ENCODE measurements at places on chromosomes 2 and 18. TPM values are rescaled to one million over a fixed set of nuclear protein-coding genes. Genes with fewer than 3 reads are reported as not detected.

The TANC1 gene
- total RNA-seq: 12.9 TPM

The GALNT3 gene
- total RNA-seq: 2.0 TPM

The UPP2 gene
- not detected for total RNA-seq

The VWA3B gene
- total RNA-seq: not detected

The GPC1 gene
- total RNA-seq: 18.6 TPM

The IGFBP5 gene
- total RNA-seq: 392 TPM

DNA sequence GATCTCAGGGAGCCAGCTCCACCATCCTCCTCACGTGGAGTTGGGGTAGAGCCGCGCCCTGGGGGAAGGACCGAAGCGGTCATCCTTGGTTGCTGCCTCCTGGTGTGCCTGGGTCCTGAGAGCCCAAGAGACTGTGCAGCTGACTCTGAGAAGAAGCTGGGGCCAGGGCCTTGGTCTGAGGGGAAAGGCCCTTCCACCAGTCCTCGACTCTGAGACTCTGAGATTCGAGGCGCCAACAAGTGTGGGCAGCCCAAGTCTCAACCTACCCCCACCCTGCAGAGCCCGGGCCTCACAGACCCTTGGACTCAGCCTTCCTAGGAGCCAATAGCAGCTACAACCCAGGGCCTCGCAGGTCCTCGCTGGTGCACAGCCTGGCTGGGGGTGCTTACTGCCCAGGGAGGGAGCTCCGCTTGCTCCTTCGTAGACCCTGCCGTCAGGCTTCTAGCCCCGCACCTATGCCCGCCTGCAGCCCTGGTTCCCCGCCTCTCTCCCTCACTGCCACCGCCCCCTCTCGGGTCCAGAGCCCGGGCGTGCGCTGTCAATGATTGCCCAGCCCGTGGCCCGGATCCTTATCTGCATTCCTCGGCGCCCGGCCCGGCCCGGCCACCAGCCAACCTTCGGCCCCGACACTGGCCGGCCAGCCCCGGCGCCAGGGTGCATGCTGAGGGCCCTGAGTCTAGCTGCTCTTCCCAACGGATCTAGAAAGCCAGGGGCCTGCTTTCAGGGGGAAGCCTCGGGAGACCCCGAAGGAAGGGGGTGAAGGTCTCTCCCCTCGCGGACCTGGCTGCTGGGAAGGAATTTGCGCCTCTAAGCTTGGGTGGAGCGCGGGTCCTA lies 2.0 kb downstream of the IHH start:
- H3K27me3 ChIP-seq: peaks cover 95% of the 10 kb centered on the region
- no peaks in the 10 kb centered on the region for H3K36me3 ChIP-seq
- no peak overlapping the region for H3K4me3 ChIP-seq
- no peak overlapping the region for H3K27ac ChIP-seq
- H3K4me1 ChIP-seq: peaks cover 6% of the 10 kb centered on the region
- DNase-seq: no peak

DNA sequence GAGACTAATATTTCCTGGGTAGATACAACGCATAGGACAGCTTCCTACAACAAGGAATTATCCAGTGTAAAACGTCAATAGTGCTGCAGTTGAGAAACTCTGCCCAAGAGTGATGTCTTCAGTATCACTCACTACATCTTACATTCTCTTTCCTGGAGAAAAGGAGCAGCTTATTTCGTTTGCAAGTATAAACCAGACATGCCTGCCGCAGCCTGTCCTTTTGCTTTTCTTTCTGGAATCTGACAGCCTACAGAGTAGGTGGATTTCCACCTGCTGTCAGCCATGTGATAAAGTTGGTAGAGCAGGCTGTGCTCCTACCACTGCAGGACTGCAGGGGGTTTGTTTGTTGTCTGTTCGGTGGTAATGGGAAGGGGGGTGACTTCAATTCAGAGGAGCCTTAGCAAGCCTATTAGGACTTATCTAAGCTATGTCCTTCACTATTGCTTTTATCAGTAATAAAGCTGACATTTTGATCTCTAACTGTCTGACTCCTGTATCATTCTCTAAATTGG lies 439.1 kb downstream of the GRB14 start:
- H3K4me3 ChIP-seq: no peak overlapping the region
- no peaks in the 10 kb centered on the region for H3K27me3 ChIP-seq
- H3K27ac ChIP-seq: no peak overlapping the region
- H3K36me3 ChIP-seq: no peaks in the 10 kb centered on the region
- no peak for DNase-seq
- no peaks in the 10 kb centered on the region for H3K4me1 ChIP-seq

DNA sequence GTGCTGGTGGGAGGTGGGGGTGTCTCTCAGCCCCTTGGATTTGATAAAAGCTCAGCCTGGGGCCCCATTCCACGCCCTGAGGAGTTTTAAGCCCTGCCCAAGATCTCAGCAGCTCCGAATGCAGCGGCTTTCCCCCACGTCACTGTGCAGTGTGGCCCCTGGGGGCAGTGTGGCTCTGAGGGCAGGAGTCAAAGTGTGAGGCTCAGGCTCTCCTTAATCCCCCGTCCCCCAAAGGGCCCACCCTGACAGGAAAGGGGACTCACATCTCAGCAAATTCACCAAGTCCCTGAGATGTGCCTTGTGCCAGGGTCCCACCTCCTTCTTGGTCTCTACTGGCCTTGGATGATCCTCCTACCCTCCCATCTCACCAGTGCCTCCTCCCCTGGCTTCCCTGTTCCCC lies 25.2 kb downstream of the NPPC start:
- DNase-seq: no peak
- H3K4me1 ChIP-seq: no peaks in the 10 kb centered on the region
- no peaks in the 10 kb centered on the region for H3K36me3 ChIP-seq
- H3K27ac ChIP-seq: no peak overlapping the region

DNA sequence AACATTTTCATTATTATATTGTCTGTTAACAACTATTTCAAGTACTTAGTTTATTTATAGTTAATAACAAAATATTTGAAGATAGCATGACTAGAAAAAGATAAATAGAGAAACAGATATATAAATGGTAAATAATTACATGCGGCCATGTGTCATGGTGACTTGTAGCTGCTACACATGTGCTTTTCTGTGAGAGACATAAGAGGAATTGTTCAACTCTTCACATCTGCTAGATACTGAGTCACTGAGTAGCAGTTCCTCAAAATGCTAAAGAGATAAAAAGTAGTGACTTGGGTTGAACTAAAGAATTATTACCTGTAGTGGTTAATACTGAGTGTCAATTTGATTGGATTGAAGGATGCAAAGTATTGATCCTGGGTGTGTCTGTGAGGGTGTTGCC lies 37.5 kb upstream of the SCN9A start:
- H3K36me3 ChIP-seq: no peaks in the 10 kb centered on the region
- no peaks in the 10 kb centered on the region for H3K27me3 ChIP-seq
- no peak overlapping the region for H3K27ac ChIP-seq
- peaks cover 4% of the 10 kb centered on the region for H3K4me1 ChIP-seq
- no peak overlapping the region for H3K4me3 ChIP-seq

- H3K36me3 ChIP-seq: no peaks in the 10 kb centered on the region
- peaks cover 4% of the 10 kb centered on the region for H3K4me1 ChIP-seq
These were observed 25.9 kb upstream of the RFX8 start for GRCh38 chr2:101500860-101501259.

- DNase-seq: no peak
- no peaks in the 10 kb centered on the region for H3K27me3 ChIP-seq
- H3K4me3 ChIP-seq: no peak overlapping the region
- H3K4me1 ChIP-seq: peaks cover 24% of the 10 kb centered on the region
These were observed 120.8 kb downstream of the MEIS1 start for GRCh38 chr2:66555501-66556324.

- no peaks in the 10 kb centered on the region for H3K36me3 ChIP-seq
- H3K4me1 ChIP-seq: no peaks in the 10 kb centered on the region
- H3K4me3 ChIP-seq: no peak overlapping the region
- no peaks in the 10 kb centered on the region for H3K27me3 ChIP-seq
- no peak overlapping the region for H3K27ac ChIP-seq
These were observed 111.6 kb downstream of the RNF144A start for GRCh38 chr2:7028846-7029245.

- DNase-seq: no peak
- peak overlapping the region; percentile 40 for H3K27ac ChIP-seq
- no peaks in the 10 kb centered on the region for H3K27me3 ChIP-seq
- H3K4me1 ChIP-seq: peaks cover 2% of the 10 kb centered on the region
- H3K4me3 ChIP-seq: peak overlapping the region; percentile 99
These were observed 595 bp downstream of the PARD6G start for GRCh38 chr18:80246445-80247392.

DNA sequence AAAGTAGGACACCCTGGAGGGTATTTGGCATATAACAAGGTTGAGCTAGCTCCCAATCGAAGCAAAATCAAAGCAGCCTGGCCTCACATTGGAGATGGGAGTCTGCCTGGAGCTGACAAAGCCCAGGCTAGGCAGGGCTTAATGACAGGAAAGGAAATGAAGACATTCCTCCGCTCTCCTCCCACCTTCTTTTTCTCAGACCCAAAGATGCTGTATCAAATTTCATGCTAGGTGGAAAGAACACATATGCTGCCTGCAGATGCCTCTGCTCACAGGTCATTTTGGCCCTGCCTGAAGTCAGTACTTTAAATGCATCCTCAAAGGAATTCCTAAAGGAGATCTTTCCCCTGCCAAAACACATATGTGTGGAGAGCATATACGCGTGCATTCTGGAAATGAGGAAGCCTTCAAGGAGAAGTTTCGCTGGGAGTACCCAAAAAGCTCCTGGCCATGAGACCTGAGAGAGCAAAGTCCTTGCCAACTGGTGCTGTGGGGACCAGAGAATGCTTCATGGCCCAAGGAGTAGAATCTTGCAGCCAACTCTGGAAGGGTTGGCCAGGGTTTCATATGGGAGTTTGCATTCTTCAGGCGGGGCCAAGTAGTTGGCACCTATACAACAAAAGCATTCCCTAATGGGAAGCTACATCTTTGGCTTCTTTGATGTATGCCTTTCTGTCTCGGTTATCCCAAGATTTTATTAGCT lies 88.0 kb downstream of the AQP4 start:
- no peaks in the 10 kb centered on the region for H3K36me3 ChIP-seq
- no peak overlapping the region for H3K4me3 ChIP-seq
- DNase-seq: no peak
- no peak overlapping the region for H3K27ac ChIP-seq
- no peaks in the 10 kb centered on the region for H3K27me3 ChIP-seq

DNA sequence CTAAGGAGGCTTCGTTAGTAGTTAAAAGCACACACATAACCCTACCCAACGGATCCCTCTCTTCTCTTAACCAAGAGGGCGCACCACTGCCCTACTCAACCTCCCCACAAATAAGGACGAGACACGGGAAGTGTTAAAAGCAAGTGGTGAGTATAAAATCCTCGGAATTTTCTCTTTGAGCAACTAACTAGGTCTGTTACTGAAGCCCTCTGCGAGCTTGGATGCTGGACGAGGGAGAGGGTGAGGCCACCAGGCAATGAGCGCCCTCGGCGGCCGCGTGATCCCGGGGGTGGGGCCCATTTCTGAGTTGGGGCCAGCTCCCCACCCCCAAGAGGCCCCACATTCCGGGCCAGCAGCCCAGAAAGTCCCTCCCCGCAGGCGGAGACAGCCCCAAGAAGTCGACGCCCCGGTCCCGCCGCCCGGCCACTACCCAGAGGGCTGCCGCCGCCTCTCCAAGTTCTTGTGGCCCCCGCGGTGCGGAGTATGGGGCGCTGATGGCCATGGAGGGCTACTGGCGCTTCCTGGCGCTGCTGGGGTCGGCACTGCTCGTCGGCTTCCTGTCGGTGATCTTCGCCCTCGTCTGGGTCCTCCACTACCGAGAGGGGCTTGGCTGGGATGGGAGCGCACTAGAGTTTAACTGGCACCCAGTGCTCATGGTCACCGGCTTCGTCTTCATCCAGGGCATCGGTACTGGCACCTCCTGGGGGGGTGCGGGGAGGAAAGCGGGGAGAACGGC lies at the start of gene CYBRD1:
Gene CYBRD1 (plus strand): TSS at position 423 of the 736 bp plus-strand sequence. CDS start 72 bp downstream, at position 495.
- no peaks in the 10 kb centered on the region for H3K36me3 ChIP-seq
- H3K4me1 ChIP-seq: peaks cover 7% of the 10 kb centered on the region
- H3K27me3 ChIP-seq: no peaks in the 10 kb centered on the region
- H3K27ac ChIP-seq: peak within 1 kb of the TSS; percentile 88

GRCh38 chr2:86633155-86633651 lies 9.5 kb upstream of the RNF103 start:
- H3K36me3 ChIP-seq: no peaks in the 10 kb centered on the region
- no peak overlapping the region for H3K4me3 ChIP-seq
- no peak for DNase-seq
- H3K27ac ChIP-seq: no peak overlapping the region

GRCh38 chr2:188399159-188399558 lies 107.5 kb downstream of the GULP1 start:
- DNase-seq: peak; percentile 69
- no peaks in the 10 kb centered on the region for H3K27me3 ChIP-seq
- H3K27ac ChIP-seq: no peak overlapping the region
- H3K36me3 ChIP-seq: no peaks in the 10 kb centered on the region

DNA sequence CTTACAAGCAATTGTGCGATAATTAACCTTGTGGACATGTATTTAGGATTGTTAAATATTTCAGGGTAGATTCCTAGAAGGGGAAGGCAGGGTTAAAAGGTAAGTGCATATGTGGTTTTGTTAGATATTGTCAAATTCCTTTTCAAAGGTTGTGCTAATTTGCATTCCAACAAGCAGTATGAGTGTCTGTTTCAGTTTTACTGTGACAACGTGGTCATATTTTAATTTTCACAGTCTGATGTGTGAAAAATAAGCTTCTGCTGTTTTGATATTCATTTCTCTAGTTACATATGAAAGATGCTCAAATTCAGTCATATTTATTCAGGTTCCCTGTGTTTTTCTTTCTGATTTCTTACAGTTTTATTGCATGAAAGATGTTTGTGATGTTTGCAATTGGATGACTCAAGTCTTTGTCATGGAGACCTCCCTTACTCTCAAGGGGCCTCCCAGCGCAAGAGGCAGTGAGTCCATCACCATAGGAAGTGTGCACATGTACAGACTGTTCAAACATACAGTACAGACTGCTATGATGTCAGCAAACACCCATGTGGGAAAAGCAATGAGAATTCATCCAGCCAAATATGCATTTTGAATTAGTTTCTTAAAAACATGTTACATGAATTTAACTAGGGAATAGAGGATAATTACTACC lies 310.8 kb downstream of the GALR1 start:
- no peaks in the 10 kb centered on the region for H3K36me3 ChIP-seq
- no peaks in the 10 kb centered on the region for H3K4me1 ChIP-seq
- no peaks in the 10 kb centered on the region for H3K27me3 ChIP-seq
- H3K27ac ChIP-seq: no peak overlapping the region

- H3K4me1 ChIP-seq: peaks cover 2% of the 10 kb centered on the region
- H3K27ac ChIP-seq: no peak overlapping the region
- no peaks in the 10 kb centered on the region for H3K27me3 ChIP-seq
- H3K36me3 ChIP-seq: no peaks in the 10 kb centered on the region
These were observed 155.4 kb upstream of the VRK2 start for GRCh38 chr2:57891086-57891712.

DNA sequence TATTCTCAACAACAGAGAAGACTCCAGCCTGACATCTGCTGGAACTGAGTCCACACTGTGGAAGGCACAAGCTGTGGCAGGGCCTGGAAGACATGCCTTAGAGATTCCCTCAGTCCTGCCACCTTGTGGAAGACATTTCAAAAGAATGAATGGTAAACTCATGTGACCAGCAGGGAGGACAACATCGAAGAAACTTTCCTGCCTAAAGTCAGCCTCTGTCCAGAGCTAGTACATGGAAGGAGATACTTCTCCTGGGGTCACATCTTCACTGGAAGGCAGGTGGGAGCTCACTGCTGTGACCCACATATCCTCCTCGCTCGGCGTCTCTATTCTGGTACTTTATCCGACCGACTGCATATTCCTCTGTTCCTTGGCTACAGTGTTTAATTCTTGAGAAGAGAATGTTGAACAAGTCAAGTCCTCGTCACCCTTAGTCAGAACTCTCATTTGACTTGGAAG lies 59.5 kb downstream of the PUM2 start:
- peaks cover 23% of the 10 kb centered on the region for H3K36me3 ChIP-seq
- DNase-seq: peak; percentile 82
- H3K27me3 ChIP-seq: no peaks in the 10 kb centered on the region
- H3K27ac ChIP-seq: no peak overlapping the region
- H3K4me3 ChIP-seq: no peak overlapping the region
- peaks cover 2% of the 10 kb centered on the region for H3K4me1 ChIP-seq
